ENCODE measurements at places on chromosomes 16 and 17.
A peak's percentile ranks its signal among the peaks of the same experiment; 100 is the strongest.

DNA sequence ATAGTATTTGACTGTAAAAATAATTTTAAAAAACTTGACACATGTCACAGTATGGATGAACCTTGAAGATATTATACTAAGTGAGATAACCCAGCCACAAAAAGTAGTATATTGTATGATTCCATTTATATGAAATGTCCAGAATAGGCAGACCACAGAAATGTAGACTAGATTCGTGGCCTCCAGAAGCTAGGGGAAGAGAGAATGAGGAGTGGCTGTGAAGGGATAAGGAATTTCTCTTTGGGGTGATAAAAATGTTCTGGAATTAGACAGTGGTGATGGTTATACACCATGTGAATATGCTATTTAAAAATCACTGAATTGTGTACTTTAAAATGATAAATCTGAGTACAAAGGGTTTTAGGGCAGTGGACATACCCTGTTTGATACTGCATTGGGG is 253.1 kb upstream of the DYNLRB2 start:
- no peak for DNase-seq

DNA sequence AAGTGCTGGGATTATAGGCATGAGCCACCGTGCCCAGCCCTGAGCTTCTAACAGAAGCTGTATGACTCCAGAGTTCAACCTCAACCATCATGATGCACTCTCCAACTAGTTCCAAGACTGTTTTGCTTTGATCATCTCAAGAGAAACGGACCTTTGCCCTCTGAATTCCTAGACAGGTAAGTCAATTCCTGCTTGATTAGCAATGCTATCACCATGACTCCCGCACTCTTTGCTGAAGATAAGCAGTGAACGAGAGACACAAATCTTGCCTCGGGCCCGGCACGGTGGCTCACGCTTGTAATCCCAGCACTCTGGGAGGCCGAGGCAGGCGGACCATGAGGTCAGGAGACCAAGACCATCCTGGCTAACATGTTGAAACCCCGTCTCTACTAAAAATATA is 22.2 kb downstream of the ANKFY1 start:
- no peak for DNase-seq

GRCh38 chr17:50192618-50193291 is 8.7 kb downstream of the COL1A1 start:
- DNase-seq, result no peak

GRCh38 chr17:63998721-63999679 is 849 bp downstream of the PRR29 start:
- DNase-seq, result no peak

DNA sequence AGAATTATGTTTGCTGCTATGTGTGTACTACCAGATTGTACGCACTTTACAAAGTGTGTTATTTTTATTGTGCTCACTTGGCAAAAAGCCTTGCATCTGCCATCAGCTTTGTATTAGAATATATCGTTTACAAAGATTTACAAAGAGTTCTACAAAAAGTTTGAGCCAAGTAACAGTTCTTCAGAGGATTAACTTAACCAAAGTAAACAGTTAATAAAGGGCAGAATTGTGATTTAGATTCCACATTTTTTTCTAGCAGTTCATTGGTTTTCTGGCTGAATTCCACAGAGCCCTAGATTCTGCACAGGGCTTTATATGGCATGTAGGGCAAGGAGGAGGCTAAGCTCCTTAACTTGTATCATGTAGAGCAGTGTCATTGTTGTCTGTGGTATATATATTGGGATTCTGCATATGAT is 29.4 kb downstream of the UTP18 start:
- DNase-seq, result no peak

GRCh38 chr16:57159447-57159846 is 26.4 kb downstream of the PSME3IP1 start:
- no peak for DNase-seq

DNA sequence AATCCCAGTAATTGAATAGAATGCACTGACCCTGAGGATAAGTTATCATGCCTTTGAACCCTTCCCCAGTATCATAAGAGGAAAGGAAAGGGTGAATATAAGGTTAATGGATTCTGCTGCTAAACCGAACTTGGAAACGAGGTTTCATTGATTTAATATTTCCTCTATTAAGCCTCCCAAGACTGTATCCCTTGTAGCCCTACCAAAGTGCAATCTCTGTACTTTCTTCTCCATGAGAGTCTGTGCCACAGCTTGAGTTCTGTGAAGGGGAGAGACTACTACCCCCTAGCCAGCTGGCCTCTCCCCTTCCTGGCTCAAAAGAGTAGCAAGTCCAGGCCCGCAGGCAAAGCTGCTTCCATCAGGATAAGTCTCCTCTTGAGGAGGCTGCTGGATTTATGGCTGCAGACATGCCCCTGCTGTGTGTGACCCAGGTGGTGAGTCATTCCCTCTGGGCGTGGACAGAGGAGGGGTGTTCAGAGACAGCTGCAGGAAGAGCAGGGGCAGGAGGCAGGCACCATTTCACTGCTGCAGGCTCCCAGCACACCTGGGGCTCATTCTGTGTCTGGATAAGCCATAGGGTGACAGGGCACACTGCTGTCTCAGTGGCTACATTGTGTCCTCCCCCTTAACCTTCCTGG is 58.4 kb downstream of the TOM1L2 start:
- peak; percentile 55 for DNase-seq
